ENCODE measurements at places on chromosomes 12 and 14. TPM values are rescaled to one million over a fixed set of nuclear protein-coding genes. Genes with fewer than 3 reads are reported as not detected.

GRCh38 chr12:40144023-40144422 lies 38.1 kb upstream of the SLC2A13 start:
- H3K4me1 ChIP-seq, result no peaks in the 10 kb centered on the region
- H3K4me3 ChIP-seq, result no peak overlapping the region
- H3K27me3 ChIP-seq, result peaks cover 6% of the 10 kb centered on the region
- no peak for DNase-seq

- H3K36me3 ChIP-seq, result peaks cover 14% of the 10 kb centered on the region
- no peak overlapping the region for H3K4me3 ChIP-seq
- H3K27me3 ChIP-seq, result no peaks in the 10 kb centered on the region
- no peak overlapping the region for H3K27ac ChIP-seq
Measured at GRCh38 chr12:52078276-52078675, 1.2 kb upstream of the SMIM41 start.

DNA sequence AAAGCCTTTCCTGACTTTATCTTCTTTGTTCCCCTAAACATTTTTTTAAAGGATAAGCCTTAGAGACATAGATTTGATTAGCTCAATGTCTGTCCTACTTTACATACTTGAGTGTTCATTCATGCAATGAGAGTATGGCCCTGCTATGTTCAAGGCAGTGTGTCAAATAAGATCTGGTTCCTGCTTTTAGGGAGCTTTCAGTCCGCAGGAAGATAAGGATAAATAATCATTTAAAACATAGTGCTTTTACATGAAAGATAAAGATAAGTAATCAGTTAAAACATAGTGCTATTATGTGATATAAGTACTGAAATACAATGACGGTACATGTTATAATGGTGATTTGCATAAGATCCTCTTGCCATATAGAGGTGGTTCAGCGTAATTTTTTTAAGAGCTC lies 378.3 kb upstream of the PRICKLE1 start:
- H3K27ac ChIP-seq, result no peak overlapping the region
- H3K4me3 ChIP-seq, result no peak overlapping the region
- no peaks in the 10 kb centered on the region for H3K4me1 ChIP-seq
- no peaks in the 10 kb centered on the region for H3K36me3 ChIP-seq
- no peaks in the 10 kb centered on the region for H3K27me3 ChIP-seq

GRCh38 chr14:89226801-89227495 lies 190.1 kb downstream of the FOXN3 start:
- peaks cover 38% of the 10 kb centered on the region for H3K4me1 ChIP-seq
- H3K36me3 ChIP-seq, result no peaks in the 10 kb centered on the region
- H3K27me3 ChIP-seq, result no peaks in the 10 kb centered on the region
- no peak overlapping the region for H3K4me3 ChIP-seq

GRCh38 chr14:51725061-51725460 lies 73.4 kb downstream of the FRMD6 start:
- DNase-seq, result no peak
- no peak overlapping the region for H3K27ac ChIP-seq
- H3K36me3 ChIP-seq, result peaks cover 3% of the 10 kb centered on the region
- peaks cover 4% of the 10 kb centered on the region for H3K4me1 ChIP-seq
- no peaks in the 10 kb centered on the region for H3K27me3 ChIP-seq

The CYP27B1 gene
- total RNA-seq, result 11.1 TPM
